SHP77 (cell line): ENCODE measurements at places on chromosomes 6 and 20.
A peak's percentile ranks its signal among the peaks of the same experiment; 100 is the strongest.

- DNase-seq = no peak
Measured at GRCh38 chr6:25907475-25908014, 22.9 kb downstream of the SLC17A2 start.

DNA sequence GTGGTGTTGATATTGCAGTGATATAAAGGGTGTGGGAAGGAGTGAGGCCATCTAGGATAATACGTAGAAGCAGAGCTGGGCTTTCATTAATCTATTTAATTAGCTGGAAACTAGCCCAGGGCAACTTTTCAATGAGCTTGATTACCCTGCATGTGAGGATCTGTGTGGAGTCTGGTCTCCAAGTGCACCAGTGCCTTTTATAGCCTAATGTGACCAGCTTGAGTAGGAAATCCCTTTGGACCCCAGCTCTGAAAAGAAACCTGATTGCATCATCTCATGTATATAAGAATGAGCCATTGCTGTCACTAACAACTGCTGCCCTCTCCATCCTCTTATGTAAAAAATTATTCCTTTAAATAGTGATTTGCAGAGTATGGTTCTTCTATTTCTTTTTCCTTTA lies 72.6 kb downstream of the CD109 start:
- DNase-seq = no peak

DNA sequence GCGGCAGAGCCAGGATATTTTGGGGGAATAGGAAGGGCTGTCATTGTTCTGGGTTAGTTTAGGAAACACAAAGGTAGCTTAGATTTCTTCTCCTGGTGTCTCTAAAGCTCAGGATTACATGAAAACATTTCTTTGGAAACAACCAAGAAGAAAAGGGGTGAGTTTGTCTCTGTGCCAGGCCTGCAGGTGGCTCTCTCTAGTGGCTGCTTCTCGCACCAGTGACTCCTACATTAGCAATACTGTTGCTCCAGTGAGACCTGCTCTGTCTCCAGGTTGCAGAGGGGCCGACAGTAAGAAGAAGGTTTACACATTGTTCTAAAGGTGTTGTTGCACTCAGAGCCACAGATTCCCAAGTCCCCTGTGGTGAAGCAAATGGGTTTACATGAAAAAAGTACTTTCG lies 104.6 kb upstream of the GLP1R start:
- no peak for DNase-seq

GRCh38 chr6:168155821-168156741 lies 77.1 kb upstream of the FRMD1 start:
- DNase-seq = no peak

DNA sequence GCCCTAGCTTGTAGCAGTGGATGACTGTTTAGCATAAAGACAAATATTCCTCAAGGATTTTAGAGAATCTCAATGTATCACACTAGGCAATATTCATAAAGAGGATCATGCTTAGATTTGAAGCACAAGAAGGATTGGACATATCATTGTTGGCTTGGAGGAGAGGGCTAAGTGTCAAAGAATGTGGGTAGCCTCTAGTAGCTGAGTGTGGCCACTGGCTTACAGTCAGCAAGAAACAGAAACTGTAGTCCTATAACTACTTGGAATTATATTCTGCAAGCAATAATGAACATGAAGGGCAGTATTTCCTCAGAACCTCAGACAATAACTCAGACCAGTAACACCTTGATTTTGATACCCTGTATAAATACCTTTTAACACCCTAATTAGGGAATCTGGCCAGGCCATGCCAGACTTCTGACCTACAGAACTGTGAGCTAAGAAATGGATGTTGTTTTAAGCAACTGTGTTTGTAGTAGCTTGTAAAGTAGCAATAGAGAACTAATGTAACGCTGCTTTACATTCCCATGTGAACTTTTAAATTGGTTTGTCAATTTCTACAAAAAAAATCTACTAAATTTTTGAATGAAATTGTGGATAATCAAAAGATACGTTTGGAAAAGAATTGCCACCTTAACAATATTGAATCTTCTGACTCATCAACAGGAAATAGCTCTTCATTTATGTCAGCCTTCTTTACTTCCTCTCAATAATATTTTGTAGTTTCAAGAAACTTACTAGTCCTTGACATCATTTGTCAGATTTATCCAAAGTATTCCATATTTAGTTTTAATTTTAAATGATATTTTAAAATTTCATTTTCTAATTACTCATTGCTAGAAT lies 65.2 kb upstream of the RSPO3 start:
- no peak for DNase-seq

GRCh38 chr20:4435671-4436455 lies 285.8 kb upstream of the PRND start:
- no peak for DNase-seq

GRCh38 chr20:1901704-1902103 lies 6.5 kb downstream of the SIRPA start:
- DNase-seq = no peak

DNA sequence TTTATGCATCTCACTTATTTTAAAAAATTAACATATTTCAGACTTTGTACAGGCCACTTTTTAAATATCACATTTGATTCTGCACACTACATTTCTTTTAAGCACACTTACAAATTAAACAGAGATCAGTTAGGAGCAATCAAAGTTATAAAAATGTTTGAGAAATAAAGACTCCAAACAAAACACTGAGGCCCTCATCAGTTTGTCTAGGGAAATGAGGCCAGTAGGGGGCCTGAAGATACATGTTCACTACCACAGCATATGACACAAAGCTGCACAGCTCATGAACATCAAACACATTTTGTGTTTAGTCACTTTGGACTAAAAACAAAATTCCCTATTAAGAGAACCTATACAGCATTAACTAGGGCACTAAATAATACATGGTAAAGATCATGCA lies 180.5 kb downstream of the PDE7B start:
- peak; percentile 3 for DNase-seq

GRCh38 chr20:53900380-53900999 lies 169.9 kb downstream of the BCAS1 start:
- DNase-seq = no peak

- no peak for DNase-seq
Measured at GRCh38 chr20:2320813-2321658, 25.2 kb downstream of the TGM3 start.
